ENCODE measurements at places on chromosomes 3 and 15.

GRCh38 chr15:53976844-53977392 lies 1.3 kb upstream of the UNC13C start:
- peak; percentile 79 for DNase-seq

GRCh38 chr3:121482660-121483059 lies 63.1 kb downstream of the POLQ start:
- no peak for DNase-seq

DNA sequence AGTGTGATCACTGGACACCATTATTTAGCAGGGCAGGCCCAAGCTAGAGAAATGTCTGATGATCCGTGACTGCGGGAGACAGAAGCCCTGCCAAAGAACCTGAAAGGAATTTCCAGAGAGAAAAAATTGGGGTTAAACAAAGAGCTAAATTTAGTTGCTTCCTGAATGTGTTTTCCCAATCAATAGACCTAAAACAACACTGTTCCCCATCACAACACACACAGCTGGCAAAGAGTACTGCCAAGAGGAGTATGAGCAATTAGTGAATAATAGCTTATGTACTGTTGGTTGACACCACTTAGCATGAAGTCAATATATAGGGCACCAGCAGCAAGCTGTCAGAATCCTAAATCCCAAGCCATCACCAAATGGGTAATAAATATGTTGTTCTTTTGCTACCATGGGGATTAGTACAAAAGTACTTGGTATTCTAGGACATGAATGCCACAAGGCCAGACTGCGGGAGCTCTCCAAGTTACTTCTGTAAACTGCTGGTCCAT lies 35.7 kb downstream of the CLK3 start:
- DNase-seq, result no peak

DNA sequence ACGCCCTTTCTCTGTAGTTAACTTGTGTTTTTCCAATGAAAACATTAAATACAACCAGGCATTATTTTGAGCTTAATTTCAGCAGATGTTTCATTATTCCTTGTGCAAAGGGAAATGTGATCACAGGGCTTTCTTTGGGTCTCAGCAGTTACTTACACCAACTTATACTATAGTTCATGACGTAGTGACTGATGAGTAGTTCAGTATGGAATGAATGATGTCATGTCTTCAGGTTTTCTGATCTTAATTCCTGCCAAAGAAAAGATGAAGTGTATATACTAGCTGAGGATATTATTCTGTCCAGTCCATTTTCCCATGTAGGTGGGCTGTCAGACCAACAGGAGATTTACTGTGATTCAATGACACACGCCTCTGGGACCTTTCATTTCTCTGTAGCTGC lies 61.3 kb downstream of the MYRIP start:
- no peak for DNase-seq

DNA sequence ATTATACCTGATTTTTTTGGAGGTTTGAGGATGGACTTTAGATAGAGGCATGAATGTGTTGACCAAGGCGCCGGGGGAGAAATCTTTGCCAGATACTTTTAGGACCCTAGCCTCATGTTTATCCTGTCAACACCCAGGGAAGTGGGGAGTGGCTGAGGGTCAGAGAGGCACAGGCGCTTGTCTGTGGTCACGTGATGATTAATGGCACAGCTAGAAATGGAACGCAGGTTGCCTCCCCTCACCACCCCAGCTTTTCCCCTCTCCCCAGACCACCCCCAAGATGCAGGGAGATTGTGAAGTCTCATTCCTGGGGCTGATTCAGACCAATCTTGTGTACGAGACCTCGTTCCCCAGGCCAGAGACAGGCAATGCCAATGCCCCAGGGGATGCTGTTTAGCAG lies 218.4 kb upstream of the LINGO1 start:
- DNase-seq, result no peak

DNA sequence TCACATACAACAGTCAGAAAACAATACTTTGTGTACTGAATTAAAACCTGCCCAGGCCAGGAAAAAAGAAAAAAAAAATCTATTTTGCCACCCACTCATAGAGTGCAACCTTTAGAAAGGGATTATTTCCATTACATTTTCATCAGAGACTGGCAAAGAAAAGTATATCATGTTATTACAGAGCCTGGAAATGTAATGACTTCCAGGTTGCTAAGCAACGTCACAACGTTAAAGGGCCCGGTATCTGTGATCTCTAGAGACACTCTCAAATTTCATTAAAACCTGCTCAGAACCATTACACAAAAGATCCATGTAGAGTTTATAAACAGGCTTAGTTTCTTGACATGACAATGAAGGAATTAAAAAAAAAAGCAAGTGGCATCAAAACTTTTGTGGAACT lies 170.5 kb downstream of the CTNNB1 start:
- DNase-seq, result peak; percentile 61

DNA sequence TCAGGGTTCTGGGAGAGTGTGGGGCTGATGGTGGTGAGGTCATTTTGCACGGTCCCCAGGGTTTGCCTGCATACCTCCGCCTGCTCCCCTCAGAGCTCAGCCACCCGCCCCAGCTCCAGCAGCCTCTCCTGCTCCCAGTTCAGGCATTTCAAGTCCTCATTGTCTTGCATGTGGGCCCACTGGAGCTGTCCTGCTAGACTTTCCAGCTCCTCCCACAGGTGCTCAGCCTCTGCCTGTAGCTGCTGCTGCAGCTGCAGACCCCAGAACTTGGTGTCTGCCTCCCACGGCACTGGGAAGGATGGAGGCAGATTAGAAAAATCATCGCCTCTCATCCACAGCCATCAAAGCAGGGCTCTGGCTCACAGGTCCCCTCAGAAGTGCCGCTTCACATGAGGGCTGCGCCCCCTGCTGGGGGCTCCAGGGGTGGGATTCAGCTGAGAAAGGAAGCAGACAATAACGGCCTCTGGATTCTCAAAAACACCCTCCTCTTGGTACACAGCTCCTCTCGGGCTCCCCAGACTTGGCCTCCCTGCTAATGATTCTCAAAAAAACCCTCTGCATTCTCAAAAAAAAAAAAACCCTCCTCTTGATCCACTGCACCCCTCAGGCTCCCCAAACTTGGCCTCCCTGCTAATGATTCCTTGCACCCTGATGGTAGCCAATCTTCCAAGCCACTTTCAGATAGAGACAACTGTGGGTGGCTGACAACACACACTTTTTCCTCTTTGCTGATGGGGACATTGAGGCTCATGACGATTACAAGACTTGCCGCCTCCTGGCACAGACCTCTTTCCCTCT lies 89.3 kb upstream of the C2CD4B start:
- peak; percentile 84 for DNase-seq

DNA sequence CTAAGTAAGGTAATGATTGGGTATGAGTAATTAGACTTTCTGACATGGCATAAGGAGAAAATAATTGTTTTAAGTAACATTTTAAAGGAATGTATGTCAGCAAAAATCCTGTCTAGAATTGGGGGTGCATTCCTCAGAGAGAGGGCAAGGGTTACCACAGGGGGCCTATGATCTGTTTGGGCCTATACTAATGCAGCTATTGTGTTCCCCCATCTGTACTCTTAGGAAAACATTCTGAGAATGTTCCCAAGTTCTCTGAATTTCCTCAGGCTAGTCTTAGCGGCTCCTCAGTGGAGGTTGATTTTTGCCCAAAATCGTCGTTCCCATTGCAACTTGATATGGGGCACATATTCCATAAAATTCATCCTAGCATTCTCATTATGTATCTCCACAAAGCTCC lies 1216.4 kb upstream of the GBE1 start:
- no peak for DNase-seq

DNA sequence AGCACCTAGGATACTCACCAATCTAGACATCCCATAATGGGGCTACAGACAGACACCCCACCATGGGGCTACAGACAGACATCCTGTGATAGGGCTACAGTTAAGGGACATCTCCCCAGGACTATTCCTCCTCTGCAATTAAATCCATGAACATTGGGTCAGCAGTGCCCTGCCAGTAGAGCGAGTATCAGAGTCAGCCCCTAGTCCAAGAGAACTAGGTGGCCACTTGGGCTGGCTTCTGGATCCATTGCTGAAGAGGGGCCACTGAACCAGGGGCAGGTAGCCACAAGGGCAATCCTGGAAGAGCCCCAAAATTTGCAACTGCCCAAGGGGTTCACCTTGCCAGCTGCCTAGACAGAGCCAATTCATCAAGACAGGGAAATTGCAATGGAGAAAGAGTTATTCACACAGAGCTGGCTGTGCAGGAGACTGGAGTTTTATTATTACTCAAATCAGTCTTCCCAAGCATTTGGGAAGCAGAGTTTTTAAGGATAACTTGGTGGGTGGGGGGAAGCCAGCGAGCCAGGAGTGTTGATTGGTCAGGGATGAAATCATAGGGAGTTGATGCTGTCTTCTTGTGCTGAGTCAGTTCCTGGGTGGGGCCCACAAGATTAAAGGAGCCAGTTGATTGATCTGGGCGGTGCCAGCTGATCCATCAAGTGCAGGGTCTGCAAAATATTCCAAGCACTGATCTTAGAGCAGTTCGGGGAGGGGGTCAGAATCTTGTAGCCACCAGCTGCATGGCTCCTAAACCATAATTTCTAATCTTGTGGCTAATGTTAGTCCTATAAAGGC lies 170.2 kb upstream of the SMAD3 start:
- no peak for DNase-seq

GRCh38 chr3:187006864-187007630 lies 76.7 kb downstream of the ST6GAL1 start:
- DNase-seq, result no peak

GRCh38 chr3:42961633-42962032 lies 17.5 kb upstream of the GASK1A start:
- peak; percentile 88 for DNase-seq

GRCh38 chr3:6989608-6990291 lies 128.8 kb downstream of the GRM7 start:
- DNase-seq, result no peak

GRCh38 chr15:78274994-78275393 lies 10.6 kb downstream of the DNAJA4 start:
- no peak for DNase-seq

DNA sequence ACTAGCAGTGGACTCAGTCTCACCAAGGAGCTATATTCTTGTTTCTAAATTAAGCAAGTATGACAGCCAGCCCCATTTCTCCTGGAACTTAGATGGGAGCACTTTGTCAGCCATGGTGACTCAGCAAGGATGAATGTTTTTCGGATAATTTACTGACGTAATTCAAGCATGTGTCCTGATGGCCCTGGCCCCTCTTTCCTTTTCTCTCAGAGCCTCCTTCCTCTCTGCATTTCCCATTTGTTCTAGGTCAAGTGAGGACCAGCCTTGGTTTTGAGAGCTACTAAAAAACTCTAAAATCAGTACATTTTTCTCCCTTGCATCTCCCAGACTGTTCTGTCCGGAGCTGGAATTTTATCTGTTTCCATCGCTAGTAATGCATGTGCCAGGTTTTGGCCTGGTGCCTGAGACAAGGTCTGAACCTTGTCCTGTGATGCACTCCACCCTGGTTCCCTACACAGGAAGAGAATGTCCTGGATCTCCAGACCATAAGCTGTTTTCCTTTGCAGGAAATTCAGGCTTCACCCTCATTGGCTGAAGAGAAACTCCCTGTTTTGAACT lies 256.6 kb upstream of the ROPN1 start:
- DNase-seq, result no peak

DNA sequence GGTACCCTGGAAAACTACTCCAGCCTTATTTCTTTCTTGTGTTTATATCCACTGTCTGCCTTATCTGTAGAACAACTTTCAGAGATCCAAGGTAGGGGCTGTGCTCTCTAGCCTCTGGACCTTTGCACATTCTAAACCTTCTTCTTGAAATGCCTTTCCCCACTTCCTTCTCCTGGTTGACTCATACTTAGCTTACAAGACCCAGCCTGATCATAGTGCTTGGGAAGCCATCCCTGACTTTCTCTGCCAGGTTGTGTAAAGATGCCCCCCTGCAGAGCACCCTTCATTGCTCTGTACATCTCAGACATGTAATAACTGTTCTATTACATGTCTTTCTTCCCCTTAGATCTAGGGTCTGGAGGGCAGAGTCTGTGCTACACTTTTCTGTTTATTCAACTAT lies 50.1 kb downstream of the PPM1L start:
- DNase-seq, result no peak

GRCh38 chr3:61141227-61141626 lies 110.0 kb downstream of the FHIT start:
- no peak for DNase-seq

DNA sequence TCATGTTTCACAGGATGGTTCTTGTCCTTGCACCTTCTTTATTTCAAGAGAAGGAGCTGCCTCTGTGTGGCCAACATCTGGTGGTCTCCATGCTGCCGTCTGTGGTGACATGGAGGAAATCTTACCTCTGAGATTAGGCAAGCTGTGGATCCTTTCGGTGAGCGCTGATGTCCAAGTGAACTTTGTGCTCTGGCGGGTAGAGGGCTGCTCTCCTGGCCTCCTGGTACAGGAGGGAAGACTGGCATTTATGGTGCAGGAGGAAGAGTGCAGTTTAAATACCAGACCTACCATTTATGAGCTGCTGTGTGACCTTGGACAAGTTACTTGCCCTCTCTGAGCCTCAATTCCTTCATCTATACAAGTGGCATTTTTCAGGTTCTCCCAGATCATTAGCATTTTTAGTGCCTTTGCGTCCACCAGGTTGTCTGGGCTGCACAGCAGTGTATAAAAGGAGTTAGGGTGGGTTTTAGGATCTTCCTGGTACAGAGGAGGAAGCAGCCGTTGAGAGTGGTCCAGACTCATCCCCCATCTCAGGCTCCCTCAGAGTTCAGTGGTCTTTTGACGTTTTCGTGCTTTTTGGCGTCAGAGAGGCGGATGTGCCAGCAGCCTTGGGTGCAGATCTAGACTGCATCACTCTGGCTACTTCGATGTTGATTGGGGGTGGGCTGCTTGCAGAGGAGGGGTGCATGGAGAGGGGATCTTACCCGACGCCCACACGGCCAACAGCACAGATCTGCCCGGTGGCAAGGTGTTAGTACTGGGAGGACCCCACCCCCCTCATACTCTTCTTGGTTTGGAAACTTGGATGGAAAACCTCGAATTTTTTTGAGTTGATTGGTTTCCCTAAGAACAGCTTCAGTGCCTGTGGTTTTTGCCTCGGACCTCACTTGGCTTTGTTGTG lies 162.2 kb downstream of the ITPR1 start:
- no peak for DNase-seq

DNA sequence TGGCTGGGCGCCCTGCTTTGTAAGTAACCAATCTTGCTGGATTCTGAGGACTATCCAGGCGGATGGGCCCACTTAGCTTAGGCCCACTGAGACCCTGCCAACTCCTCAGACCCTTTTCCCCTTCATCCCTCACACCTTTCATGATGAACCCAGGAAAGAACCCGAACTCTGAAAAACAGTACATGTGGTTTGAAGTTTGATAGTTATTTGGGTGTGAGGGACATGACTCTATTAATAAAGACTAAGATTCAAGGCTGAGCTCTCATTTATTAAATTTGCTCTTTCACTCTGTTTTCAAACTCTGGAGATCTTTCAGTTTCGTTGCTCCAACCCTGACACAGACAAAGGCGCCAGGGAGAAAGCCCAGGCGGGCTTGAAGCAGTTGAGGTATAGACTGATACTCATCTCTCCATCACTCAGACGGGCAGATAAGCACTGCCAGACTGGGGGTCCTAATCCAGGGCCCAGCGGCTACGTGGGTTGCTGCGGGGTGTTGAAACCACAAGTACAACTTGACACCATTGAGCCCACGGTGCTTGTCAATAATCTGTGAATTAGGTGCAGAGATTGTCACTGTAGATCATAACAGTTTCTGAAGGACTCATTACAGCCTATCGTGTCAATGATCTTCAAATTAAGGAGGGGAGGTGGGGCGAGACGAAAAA lies 7.2 kb upstream of the SOX2 start:
- DNase-seq, result peak; percentile 46

Data from eye (tissue), 1 donor.